ENCODE measurements at places on chromosomes 7 and 10.

DNA sequence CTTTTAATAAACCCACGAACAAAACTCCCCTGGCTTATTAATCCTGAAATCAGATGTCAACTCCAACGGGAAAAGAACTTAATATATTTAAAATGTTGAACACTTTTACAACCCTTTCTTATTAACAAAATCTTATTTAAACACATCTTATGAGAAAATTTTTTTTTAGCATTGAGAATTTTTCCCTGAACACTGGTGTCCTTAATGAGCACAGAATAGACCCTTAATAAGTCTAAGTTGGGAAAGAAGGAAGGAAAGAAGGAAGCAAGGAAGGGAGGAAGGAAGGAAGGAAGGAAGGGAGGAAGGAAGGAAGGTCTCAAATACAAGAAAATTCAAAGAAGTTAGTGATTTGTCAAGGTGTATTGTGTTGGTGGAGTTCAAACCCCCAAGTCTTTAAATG is 129.2 kb upstream of the COL1A2 start:
- no peak for DNase-seq

DNA sequence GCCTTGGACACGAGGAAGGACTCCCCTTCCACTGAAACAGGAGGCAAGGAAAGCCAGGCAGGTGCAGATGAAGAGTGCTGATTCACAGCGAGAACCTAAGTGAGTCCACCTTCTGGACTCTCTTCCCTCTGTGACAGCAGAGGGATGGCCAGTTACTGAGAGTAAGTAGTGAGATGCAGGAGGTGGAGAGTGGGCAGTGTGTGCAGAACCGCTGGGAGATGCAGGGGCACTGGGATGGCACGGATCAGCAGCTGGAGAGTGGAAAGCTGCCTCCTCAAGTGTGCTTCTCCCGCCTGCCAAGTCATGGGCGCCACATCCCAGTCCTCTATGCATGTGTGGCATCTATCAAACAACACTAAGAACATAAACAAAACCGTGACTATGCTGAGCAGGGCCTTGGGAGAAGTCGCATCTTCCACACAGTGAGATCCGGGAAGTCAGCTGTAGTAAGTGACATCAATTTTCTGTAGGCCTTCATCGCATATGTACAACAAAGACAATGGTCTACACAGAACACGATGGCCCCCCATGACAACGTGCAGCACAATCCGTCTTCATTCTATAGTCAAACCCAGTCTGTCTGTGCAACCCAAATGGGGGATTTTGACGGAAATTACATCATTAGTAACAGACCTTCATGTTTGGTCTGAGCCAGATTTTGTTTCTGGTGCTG is 217.4 kb upstream of the KLF14 start:
- no peak for DNase-seq

- DNase-seq, result no peak
Measured at GRCh38 chr7:117776224-117776623, 97.0 kb downstream of the CTTNBP2 start.

DNA sequence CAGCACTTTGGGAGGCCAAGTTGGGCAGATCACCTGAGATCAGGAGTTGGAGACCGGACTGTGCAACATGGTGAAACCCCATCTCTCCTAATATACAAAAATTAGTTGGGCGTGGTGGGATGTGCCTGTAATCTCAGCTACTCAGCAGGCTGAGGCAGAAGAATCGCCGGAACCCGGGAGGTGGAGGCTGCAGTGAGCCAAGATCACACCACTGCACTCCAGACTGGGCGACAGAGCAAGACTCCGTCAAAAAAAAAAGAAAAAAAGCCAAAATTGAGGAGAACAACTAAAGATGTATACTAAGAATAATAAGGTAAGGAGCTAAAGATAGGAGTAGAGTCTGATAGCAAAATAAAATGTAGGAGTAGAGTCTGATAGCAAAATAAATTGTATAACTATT is 251.0 kb downstream of the KCND2 start:
- DNase-seq, result no peak

DNA sequence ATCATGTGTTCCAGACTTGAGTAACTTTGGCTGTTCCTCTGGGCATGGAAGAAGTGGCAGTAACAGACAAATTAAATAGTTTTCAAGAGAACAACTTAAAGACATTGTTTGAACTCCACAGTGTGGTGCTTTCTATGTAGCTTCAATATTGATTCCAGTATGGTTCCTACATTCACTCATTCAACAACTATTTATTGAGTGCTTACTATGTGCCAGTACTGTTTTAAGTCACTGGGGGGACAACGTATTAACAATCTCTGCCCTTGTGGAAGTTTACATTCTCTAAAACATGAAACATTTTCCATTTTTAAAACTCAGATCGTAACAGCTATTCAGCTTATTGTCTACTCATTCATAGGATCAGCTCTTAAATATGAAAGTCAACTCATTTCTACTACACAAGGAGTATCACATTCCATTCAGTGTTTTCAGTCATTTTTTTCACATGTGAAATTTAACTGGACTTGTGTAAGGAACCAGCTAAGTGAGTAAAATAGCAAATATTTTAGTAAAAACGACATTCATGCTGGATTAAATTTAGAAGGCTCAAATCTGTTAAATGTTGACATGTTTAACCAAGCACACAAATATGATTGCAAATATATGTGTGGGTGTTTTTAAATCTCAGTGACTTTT is 13.6 kb upstream of the CUBN start:
- DNase-seq, result no peak

DNA sequence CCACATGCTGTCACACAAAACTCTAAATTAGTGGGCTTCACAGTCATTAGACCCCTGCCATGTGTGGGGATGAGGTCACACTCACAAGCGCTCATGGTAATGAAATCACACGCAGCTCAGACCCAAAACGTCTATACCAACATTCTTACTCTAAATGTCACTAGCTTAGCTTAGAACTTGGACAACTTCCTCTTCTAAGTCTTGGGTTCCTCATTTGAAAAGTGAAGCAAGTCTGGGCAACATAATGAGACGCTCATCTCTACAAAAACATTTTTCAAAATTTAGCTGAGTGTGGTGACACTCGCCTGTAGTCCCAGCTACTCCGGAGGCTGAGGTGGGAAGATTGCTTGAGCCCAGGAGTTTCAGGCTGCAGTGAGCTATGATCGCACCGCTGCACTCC is 92.7 kb upstream of the MACROH2A2 start:
- DNase-seq, result no peak

- no peak for DNase-seq
Measured at GRCh38 chr7:4703532-4703931, 21.4 kb downstream of the FOXK1 start.

- DNase-seq, result no peak
Measured at GRCh38 chr10:113538151-113538550, 14.7 kb upstream of the HABP2 start.

DNA sequence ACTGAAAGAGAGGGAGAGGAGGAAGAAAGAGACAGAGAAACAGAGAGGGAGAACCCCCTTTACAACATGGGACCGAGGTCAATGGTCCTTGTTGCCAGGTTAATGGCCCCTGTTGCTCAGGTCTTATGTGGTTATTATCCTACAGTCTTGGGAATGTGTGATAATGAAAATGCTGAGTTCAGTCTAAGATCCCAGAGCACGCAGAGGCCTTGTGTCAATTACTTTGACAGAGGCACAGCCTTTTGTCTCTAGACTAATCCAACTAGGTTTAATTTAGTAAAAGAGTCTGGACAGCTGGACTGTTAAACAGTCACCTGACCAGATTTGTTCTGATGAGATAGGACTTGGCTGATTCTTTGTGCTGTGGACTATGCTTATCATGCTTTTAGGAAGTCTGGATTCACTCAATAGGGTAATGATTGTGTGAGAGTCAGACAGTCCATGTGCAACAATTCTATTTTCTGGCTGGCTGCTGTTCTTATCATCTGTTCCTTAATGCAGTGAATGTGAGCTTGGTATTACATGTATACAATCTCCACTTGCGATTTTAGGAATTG is 157.4 kb upstream of the MAGI2 start:
- DNase-seq, result no peak

Data from DMS79 treated with DMSO at 0.1 percent for 48 hours (cell line).